Hepatocyte (in vitro differentiated cells): ENCODE measurements at places on chromosomes 12 and 14. TPM values are rescaled to one million over a fixed set of nuclear protein-coding genes. Genes with fewer than 3 reads are reported as not detected.
A peak's percentile ranks its signal among the peaks of the same experiment; 100 is the strongest.

DNA sequence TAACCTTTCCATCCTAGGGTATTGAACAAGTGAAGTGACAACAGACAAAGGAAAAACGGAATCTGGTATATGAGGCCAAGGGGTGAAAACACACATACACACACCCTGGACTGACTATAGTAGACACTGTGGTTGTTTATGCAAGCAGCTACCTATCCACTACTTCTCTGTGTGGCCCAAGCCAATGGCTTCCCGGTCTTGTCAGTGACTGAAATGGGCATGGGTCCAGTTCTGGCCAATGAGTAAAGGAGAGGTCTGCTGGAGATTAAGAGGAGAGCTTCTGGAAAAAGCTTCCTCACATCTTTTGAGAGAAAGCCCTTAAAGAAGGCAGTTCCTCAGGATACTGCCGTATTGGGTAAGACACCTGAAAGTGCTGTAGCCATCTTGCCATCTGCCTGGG, 19.3 kb downstream of the MBIP start:
- no peak for DNase-seq

- peak; percentile 47 for DNase-seq
Observed at GRCh38 chr14:61476754-61477410, 155.5 kb downstream of the PRKCH start.

DNA sequence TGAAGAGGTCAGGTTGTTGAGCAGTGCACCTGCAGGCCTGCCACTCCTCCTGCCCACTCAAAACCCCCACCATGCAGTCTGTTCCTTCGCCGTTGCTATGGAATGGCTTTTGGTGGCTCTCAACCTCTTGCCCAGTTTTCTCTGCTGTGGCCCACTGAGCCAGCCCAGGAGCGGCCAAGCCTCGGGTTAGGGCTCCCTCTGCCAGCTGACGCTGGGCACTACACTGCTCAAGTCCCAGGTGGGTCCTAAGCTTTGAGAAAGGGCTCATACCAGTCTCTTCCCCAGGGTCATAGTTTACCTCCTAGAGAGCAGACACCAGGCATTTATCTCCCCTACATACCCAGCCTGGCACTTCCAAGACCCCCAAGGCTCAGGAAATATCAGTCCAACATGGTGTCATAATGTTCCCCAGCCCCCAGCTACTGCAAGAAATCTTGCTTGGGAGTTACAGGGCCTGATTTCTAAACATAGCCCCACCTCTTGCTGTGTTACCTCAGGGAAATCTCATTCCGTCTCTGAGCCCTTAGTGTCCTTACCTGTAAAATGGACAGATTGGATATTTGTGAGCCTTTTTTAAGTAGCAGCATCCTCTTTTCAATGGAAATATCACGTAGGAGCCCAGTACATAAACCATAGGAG, 59.4 kb downstream of the TSPAN11 start:
- DNase-seq = peak; percentile 76

DNA sequence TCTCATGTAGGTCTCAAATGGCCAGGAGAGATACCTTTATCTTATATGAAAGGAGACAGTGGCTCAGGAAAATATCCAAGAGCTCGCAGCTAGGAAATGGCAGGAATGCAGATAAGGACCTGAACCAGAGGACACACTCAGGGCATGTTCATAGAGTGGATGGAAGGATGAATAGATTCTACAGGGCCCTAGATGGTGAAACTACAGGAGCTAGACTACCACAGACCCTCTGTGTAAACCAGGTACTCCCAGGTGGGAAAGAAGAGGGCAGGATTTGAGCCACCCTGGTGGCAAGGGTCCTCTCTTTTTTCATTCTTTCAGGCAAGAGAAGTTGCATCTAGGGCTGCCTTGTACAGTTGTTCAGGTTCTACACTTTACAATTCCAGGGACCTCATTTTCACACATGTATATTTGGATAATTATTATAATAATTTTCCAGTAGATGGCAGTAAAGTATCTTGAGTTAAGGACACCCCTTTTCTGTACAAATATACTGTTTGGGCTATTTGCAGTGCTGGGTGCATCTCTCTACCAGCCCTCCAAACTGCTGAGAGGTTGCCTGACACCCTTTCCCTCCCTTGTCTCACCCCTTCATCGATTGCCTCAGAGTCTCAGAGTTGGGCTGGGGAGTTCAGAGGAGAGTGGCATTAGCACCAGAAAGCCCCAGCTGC, 10.5 kb upstream of the ZDHHC22 start:
- DNase-seq = no peak

GRCh38 chr14:30387871-30388270, 171.1 kb upstream of the G2E3 start:
- DNase-seq = no peak

DNA sequence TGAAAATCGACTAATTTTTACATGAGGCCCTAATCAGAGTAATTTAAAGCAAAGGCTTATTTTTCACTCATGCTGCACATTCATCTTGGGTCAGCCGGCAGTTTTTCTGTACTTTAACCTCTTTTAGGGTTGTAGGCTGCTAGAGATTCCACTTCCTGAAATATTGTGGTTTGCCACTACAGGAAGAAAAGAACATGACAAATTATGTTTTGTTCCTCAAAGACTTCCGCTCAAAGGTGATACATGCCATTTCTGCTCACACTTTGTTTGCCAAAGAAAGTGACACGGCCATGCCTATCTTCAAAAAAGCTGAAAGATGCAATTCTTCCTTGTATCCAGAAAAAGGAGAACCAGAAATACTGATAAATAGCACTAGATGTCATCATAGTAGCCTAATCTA, 183.4 kb upstream of the PPFIA2 start:
- no peak for DNase-seq

STRAP gene
- 198 and 202 TPM in 2 replicates for polyA plus RNA-seq

RIN3 gene
- 8.6 and 11.8 TPM in 2 replicates for polyA plus RNA-seq

EXOC5 gene
- polyA plus RNA-seq = 30.8 and 31.4 TPM in 2 replicates
